ENCODE measurements at places on chromosomes 12 and 14. TPM values are rescaled to one million over a fixed set of nuclear protein-coding genes. Genes with fewer than 3 reads are reported as not detected.

- DNase-seq, result no peak
Observed at GRCh38 chr12:11748903-11749302, 99.4 kb downstream of the ETV6 start.

- DNase-seq, result no peak
Observed at GRCh38 chr12:52443966-52444365, 8.0 kb downstream of the KRT6B start.

DNA sequence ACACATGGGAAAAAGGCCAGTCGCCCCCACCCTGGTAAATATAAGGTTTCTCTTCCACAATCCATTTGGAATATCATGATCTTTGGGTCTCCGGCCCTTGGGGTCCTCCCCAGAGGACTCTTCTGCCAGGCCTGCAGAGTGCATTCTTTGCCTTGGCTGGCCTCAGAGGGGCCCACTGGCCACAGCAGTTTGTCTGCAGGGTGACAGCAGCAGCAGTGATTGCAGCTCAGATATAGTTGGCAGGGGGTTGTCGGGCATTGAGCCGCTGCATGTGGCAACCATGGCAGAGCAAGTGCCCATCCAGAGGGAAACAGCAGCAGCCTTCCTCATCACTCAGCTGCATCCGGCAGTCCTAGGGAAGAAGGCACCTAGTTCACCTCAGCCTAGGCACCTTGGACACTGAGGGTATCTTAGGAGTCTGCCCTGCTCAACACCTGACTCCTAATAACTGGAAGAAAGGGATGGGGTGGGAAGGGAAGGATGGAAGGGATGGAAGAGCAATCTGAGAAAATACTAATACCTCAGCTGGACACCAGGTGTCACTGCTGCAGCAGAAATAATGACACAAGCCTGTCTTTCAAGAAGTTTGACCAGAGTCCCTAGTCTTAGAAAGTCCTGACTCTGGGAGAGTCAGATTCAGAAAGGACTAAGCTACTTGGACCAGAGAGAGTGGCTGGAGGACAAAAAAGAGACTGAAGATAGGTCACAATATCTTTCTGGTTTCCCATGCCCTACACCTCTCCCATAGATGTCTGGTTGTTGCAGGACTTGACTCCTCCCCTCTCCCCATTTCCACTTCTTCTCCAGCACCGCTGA, 8.9 kb downstream of the AJUBA start:
- DNase-seq, result no peak

GRCh38 chr12:78034025-78034424, 203.3 kb downstream of the NAV3 start:
- DNase-seq, result no peak

HOTAIR gene
- not detected for total RNA-seq
